Effector memory CD4-positive, alpha-beta T cell (primary cell): ENCODE measurements at places on chromosomes 4 and X.

DNA sequence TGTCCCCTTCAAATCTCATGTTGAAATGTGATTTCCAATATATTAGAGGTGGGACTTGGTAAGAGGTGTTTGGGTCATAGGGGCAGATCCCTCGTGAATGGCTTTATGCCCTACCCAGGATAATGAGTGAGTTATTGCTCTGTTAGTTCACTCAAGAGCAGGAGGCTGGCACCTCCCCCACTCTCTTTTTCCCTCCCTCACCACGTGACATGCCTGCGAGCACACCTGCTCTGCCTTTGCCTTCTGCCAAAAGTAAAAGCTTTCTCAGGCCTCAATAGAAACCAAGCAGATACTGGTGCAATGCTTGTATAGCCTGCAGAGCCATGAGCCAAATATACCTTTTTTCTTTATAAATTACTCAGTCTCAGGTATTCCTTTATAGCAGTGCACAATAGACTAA, 286.3 kb upstream of the UGT8 start:
- no peak for DNase-seq

GRCh38 chr4:1244081-1244977, 4.6 kb downstream of the CTBP1 start:
- DNase-seq, result no peak

DNA sequence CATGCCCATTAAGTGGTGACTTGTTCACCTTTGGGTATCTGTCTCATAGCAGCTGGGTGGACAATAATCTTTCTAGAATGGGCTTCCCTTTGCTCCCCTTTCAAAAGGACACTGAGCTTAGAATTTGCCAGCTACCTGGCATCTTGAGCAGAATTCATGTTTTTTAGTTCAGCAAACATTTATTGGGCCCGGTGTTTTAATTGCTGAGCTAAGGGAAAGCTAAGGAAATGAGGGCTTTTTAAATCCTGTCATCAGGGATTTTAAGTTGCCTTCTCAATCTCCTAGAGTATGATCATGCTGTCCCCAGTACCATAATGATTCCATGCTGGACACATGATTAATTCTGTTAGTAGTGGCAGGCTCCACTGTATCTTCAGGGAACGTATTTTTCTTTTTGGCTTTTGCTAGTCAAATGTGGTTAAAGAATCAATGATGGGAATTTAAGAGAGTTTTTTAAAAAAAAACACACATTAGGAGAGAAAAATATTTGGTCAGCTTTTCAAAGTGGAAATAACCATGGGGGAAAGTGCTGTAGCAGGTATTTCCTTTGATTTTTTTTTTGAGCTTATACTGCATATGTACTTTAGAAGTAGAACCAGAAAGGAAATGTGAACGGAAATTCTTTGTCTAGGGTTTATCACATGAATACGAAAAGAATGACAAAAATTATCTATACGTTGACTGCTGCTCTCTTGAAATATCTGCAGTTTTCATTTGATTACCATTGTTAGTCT, 208.9 kb downstream of the CLCN4 start:
- no peak for DNase-seq

DNA sequence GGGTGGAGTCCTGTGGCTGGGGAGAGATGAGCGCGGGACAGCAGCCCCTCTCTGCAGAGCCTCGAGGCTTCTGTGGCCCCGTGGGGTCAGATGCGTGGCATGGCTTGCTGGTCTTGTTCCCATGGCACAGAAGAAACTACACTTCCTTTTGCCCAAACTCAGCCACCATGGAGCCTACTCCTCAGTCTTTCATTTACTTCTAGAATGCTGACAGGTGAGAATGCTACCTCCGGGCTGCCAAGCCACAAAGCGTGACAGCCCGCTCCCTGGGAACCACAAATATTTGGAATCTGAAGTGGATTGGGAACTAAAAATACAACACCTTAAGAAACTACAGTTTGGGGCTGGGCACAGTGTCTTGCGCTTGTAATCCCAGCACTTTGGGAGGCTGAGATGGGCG, 98.0 kb downstream of the TRAPPC11 start:
- DNase-seq, result no peak

- DNase-seq, result no peak
Observed at GRCh38 chrX:30787012-30787411, 102.0 kb downstream of the TAB3 start.

DNA sequence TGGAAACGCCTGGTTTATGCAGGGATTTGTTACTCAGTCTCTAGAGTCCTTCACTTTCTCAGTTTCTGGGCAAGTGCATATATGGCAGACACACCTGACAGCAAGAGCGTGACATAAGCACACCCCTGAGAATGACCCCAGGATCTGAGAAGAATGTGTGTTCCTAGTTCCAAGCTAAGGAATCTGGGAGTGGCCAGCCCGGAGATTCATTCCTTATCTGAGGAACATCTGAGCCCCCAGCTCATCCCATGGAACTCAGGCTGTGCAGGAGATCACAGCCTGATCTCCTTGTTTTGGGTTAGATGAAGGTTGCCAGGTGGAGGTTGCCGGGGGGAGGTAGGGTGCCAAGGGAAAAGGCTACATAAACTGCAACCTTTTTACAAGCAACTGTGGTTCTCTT, 23.8 kb upstream of the KIAA0232 start:
- DNase-seq, result no peak
